ENCODE measurements at places on chromosomes 6 and 20.
A peak's percentile ranks its signal among the peaks of the same experiment; 100 is the strongest.

GRCh38 chr20:17856024-17856564 is 112.5 kb downstream of the SNX5 start:
- peak; percentile 61 for DNase-seq

GRCh38 chr6:113320653-113321052 is 536.5 kb upstream of the MARCKS start:
- DNase-seq = no peak

GRCh38 chr6:27135087-27135657 is 112.3 kb upstream of the PRSS16 start:
- no peak for DNase-seq

GRCh38 chr6:6659600-6660327 is 71.2 kb downstream of the LY86 start:
- DNase-seq = peak; percentile 94

GRCh38 chr20:15332711-15333160 is 995.3 kb upstream of the FLRT3 start:
- DNase-seq = no peak

GRCh38 chr6:53543359-53544216 is 1.3 kb downstream of the GCLC start:
- DNase-seq = peak; percentile 48

DNA sequence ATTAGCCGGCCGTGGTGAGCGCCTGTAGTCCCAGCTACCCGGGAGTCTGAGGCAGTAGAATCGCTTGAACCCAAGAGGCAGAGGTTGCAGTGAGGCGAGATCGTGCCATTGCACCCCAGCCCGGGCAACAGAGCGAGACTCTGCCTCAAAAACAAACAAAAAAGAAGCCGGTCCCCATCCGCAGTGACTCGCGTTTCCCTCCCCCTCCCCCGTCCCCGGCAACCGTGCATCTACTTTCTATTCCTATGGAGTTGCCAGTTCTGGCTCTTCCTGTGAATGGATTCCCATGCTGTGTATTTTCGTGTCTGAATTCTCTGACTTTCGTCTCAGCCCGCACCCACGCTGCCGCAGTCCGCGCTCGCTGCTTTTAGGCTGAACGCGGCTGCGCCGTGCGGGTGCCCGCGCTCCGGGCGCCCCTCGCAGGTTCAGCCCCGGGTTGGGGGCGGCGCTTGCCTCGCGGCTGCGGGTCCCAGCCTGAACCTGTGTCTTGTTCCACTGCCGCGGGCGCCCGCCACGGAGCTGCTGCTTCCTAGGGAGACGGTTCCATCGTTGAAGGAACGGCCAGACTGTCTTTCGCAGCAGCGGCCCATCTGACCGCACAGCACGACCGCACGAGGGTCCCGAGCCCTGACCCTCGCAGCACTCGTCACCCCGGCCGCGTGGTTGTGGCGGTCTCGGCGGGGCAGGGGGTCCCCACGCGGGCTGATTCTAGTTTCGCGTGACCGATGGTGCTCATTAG is 1.1 kb upstream of the MRGBP start:
- DNase-seq = peak; percentile 81

All from hematopoietic multipotent progenitor cell treated with erythropoietin and hydrocortisone succinate and interleukin-3 and kit ligand, for 4 days (in vitro differentiated cells).